ENCODE measurements at places on chromosomes 7 and 10.
A peak's percentile ranks its signal among the peaks of the same experiment; 100 is the strongest.

GRCh38 chr7:128831178-128831993 is 1.2 kb downstream of the FLNC start:
- peak; percentile 46 for DNase-seq

- DNase-seq = no peak
Measured at GRCh38 chr10:50286517-50286916, 35.2 kb upstream of the ASAH2 start.

- peak; percentile 20 for DNase-seq
Measured at GRCh38 chr10:6445671-6446316, 134.3 kb downstream of the PRKCQ start.

- no peak for DNase-seq
Measured at GRCh38 chr7:131667699-131668098, 111.3 kb upstream of the PODXL start.

GRCh38 chr7:102464577-102465280 is at the start of the genes ALKBH4 and LRWD1:
Gene ALKBH4, minus strand, starts transcription at chr7:102464863. Its CDS starts 27 bp downstream, at chr7:102464836.
Gene LRWD1, plus strand, starts transcription at chr7:102464984. Its CDS starts 97 bp downstream, at chr7:102465081.
- DNase-seq = peak; percentile 91

DNA sequence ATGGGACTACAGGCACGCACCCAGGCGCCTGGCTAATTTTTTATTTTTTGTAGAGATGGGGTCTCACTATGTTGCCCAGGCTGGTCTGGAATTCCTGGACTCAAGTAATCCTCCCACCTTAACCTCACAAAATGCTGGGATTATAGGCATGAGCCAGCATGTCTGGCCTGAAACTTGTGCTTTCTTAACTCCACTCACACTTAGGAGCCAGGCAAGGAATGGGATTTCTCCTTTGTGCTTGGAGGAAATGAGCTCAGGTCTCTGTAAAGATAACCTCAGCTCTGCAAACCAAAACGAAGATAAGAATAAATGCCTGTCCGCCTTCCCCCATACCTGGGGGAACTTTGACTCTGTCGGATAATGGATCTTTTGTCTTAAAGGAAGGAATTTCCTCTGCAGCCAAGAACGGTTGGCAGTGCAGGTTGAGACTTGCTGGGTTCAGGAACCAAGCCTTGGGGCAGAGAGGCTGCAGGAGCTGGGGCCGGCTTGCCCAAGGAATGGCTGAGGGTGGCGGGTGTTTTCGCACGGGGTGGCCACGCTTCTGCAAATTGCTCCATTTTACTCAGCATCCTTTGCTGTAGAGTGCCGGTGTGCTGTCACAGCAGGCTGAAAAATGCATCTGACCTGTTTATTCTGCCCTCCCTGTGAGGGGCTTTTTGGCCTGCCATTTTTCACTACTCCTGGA is 174.2 kb downstream of the KIAA1217 start:
- no peak for DNase-seq

DNA sequence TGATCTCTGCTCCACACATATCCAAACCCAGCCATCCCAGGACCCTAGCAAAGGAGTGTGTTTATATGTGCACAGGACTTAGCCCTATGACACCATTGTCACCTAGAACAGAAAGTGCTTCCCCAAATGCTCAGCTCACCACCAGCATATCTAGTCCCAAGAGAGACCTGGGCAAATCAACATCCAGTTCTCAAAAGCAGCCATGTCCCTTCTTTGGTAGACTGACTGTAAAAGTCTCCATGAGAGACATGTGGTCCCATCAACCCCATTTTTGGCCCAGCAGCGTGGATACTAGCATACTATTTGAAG is 20.9 kb upstream of the ARHGAP22 start:
- DNase-seq = no peak

GRCh38 chr10:68727146-68727545 is 6.1 kb downstream of the CCAR1 start:
- DNase-seq = no peak

GRCh38 chr10:77085344-77085743 is 552.3 kb downstream of the KCNMA1 start:
- DNase-seq = no peak

- DNase-seq = no peak
Measured at GRCh38 chr10:88069338-88069737, 205.9 kb downstream of the PTEN start.

DNA sequence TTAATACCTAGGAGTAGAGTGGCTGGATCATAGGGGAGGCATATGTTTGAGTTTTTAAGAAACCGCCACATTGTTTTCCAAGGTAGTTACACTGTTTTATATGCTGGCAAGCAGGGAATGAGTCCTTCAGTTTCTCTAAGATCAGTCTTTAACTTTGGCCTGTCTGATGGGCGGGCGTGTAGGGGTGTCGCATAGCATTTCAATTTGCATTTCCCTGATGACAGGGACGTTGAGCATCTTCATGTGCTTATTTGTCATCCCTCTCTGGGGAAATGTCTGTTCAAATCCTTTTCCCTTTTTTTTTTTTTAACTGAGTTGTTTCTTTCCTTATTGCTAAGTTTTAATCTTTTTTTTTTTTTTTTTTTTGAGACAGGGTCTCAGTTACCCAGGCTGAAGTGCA is 9.8 kb downstream of the MTG1 start:
- DNase-seq = no peak

DNA sequence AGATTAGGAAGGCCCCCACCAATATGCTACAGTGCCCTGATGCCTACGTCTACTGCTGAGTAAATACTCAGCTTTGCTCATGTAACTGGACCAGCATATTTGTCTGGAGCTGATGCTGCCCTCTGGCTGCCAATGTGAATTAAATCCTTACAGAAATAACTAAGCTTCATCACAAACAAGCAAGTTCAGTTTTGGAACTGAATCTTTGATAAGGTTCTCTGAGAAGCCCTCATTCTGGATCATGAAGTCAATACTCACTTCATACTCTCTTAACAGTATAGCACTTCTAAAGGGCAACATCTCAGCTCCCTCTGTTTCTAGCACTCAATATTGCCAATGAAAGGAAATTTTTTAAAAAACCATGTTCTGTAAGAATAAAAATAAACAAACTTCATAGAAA is 246.7 kb downstream of the ETV1 start:
- peak; percentile 64 for DNase-seq

DNA sequence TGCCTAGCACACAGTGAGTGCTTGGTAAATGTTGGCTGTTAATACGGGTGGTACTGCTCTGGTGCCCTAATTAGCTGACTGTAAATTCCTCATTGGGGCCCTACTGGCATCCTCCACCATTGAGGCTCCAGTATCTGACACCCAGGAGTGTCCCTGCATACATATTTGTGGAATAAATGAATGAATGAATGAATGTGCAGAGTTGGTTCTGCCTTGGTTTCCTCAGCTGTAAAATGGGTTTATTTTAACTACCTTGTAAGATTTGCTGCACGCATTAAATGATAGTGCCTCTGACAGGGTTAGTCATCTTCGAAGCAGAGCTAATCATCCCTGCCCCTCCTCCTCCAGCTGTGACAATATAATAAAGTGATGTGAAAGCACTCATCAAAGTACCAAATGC is 45.8 kb downstream of the ALDH18A1 start:
- DNase-seq = no peak

DNA sequence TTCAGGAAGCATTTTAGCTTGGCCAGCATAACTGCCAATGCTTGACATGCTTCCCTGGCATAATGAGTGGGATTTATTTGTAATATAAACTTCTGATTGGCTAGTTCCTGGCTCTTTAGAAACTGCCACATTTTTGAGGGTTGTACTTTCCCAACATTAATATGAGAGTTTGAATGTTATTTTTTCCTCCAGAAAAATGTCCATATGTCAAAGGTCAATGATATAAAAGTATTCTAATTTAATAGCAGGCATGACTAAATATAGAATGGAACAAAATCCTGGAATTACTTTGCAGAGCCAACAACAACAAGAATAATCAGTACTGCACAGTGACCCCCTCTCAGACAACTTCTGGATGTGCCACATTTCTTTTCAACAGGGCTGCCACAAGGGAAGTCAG is 352.6 kb downstream of the PRPF18 start:
- peak; percentile 47 for DNase-seq

DNA sequence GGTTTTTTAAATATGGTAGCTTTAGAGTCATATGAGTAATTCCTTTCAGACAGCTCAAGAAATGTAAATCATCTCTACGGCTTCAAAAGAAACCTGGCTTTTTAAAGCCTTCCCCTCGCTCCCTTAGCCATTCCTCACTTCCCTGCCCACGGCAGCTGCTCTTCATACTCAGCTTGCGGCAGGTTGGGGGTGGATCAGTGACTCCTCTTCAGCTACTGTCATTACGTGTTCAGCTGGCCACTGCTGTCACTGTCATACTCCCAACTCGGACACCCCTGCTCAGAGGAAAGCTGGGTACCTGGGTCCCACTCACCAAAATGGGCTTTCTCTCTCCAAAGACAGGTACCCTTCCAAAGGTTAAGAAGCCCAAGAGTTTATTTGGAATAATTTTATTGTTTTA is 6.6 kb downstream of the YWHAG start:
- DNase-seq = peak; percentile 24

DNA sequence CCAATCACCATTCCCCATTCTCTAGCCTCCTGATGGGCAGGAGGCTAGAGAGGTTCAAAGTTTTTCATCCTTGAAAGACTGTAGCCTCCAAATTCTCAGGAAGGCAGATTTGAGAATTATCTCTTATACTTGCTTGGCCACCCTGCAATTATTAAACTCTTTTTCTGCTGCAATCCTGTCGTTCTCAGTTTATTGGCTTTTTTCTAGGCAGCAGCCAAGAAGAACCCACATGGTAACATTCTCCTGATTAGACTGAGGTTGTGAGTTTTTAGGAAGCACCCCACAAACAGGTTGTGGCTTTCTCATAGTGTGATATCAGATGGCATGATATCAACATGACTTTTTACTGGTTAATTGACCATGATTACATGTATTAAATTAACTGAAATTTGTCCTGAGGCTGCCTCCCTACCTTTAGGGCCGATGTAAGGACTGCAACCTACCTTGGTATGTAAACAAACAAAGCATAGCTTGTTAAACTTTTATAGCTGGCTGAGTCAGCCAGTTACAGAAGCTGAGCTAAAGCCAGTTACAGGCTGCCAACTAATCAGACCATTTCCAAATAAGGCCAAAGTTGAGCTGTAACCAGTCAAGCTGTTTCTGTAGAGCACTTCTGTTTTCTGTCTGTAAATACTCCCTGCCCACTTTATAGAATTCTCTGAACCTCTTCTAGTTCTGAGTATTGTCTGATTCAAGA is 3.2 kb upstream of the ZNF248 start:
- peak; percentile 81 for DNase-seq

GRCh38 chr7:137606061-137606674 is 240.6 kb downstream of the DGKI start:
- peak; percentile 47 for DNase-seq

DNA sequence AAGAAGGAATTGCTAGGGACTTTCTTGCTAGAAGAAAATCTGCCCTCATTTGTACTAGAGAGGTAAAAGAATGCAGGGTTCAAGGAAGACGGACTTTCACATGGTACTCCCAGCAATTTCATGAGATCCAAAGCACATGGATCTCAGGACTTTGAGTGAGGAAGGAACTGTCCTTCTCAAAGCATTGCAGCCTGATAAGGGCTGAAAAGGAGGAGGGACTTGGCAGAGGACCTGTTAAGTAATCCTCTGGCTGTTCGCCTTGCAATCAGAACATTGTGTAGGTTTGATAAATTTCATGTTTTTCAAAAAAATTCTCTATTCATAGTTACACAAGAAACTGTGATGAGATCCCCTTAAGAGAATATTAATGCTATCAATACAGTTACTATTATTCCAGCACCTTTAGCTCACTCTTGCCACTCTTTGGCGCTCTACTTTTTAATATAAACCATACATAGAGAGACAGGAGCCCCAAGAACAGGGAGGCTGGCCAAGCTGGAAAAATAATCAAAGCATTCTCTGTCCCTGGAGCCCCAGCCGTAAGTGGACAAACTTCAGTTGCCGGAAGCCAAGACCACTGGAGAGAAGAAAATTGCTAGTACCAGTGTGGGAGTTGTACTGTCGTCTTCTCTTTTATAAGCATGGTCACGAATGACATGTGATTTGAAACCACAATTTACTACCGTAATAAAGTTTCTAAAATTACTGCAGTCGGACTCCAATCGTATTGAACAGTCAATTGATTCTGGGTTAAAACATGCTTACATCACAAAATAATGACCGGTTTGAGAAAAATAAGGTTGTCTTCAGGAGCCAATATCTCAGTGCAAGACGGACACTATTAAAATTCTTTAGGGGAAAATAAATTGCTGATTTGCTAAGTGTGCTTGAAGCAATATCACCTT is 424.4 kb downstream of the SDK1 start:
- DNase-seq = no peak

DNA sequence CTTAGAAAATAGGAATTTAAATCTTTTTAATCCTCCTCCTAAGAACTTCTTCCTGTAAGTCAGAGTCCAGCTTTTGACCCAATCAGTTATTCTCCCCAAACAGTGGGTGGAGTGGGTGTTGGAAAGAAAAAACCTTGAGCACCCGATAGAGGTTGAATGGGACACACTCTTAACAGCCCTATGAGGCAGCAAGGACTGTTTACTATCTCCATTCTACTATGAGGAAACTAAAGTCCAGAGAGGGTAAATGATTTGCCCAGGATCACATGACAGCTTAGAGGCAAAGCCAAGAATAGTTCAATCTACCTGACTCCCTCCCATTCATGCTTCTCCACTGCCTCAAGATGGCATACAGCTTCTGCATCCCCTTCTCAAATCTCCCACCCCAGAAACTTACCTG is 57.6 kb upstream of the SLC35B4 start:
- no peak for DNase-seq

DNA sequence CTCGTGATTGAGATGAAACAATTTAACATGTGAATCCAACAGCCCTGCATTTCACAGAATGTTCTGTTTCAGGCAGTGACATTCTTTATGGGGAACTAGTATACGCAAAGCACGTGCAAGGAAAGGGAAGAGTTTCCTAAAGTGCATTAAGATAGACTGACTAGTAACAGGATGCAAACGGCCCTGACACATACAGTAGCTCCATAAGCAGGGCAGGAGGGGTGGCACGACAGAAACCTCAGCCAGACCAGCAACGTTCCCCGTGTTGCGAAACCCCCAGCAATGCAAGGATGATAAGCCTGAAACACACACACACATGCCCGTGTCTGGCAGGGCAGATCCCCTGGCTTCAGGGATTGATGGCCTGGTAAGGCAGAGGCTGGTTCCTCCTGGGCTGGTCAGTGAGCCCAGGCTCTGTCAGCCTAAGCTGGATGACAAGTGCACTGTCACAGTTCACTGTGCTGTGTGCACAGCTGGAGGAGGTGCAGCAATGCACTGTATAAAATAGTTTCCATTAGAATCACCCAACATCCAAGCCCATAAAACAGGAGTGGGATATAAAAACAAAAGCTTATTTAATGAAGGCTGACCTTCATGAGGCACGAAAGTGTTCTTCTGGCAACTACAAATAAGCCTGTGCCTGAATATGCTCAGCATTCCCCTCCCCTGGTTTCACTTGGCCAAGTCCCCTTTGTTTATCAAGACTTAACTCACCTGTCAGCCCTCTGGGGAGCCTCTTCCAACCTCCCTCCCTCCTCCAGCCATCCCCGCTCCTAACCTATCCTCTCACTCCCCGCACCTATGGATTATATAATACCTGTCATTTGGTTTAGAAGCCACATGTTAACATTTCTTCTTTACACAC is 88.8 kb downstream of the GSAP start:
- DNase-seq = peak; percentile 75

DNA sequence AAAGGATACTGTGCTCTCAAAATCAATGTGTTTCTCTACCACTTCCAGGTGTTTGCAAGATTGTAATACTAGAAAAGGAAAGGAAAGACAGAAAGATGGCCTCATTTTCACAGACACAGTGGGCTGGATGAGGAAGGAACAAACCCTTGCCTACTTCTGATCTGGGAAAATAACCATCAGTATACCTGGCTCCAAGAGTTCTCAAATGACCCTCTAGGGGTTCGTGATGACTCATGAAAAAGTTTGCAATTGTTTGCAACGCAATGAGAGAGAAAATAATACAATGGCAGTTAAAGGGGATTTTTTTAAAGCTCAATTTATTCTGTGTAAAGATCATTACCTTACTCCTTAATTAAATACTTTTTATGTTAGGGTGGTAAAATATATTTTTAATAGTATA is 197.6 kb upstream of the INHBA start:
- DNase-seq = no peak
